ENCODE measurements at places on chromosomes 3 and 15. TPM values are rescaled to one million over a fixed set of nuclear protein-coding genes. Genes with fewer than 3 reads are reported as not detected.

- peak overlapping the region; percentile 74 for H3K27ac ChIP-seq
- no peak for DNase-seq
- H3K4me3 ChIP-seq: no peak overlapping the region
Observed at GRCh38 chr3:194640829-194641228, 7.6 kb upstream of the TMEM44 start.

- H3K36me3 ChIP-seq: no peaks in the 10 kb centered on the region
- no peak for DNase-seq
- H3K4me3 ChIP-seq: no peak overlapping the region
- peaks cover 64% of the 10 kb centered on the region for H3K4me1 ChIP-seq
- no peak overlapping the region for H3K27ac ChIP-seq
Observed at GRCh38 chr15:73617913-73618312, 15.3 kb downstream of the NPTN start.

- H3K36me3 ChIP-seq: no peaks in the 10 kb centered on the region
- H3K4me1 ChIP-seq: peaks cover 4% of the 10 kb centered on the region
- H3K4me3 ChIP-seq: no peak overlapping the region
- no peak for DNase-seq
- no peak overlapping the region for H3K27ac ChIP-seq
Observed at GRCh38 chr3:181488536-181488935, 223.2 kb upstream of the SOX2 start.

PRRT3 gene
- 0.59 TPM for total RNA-seq

ARRDC4 gene
- total RNA-seq: 14.6 TPM
